Psoas muscle (tissue), 8 donors: ENCODE measurements at places on chromosomes 11 and 22. TPM values are rescaled to one million over a fixed set of nuclear protein-coding genes. Genes with fewer than 3 reads are reported as not detected.

EHF gene
- 0.10 TPM for total RNA-seq

SLC22A9 gene
- total RNA-seq: not detected

PLAAT5 gene
- total RNA-seq: 0.50 TPM

LRRC32 gene
- total RNA-seq: 14.7 TPM

MS4A15 gene
- not detected for total RNA-seq

LDHAL6A gene
- not detected for total RNA-seq

DDX6 gene
- 79.2 TPM for total RNA-seq

PKNOX2 gene
- 22.7 TPM for total RNA-seq

DERL3 gene
- 0.69 TPM for total RNA-seq

CDC45 gene
- 0.50 TPM for total RNA-seq

CCDC87 gene
- 0.36 TPM for total RNA-seq

BAIAP2L2 gene
- 0.71 TPM for total RNA-seq

BACE1 gene
- 9.2 TPM for total RNA-seq

ANO5 gene
- total RNA-seq: 42.1 TPM

NCR3LG1 gene
- total RNA-seq: 0.17 TPM

- DNase-seq: no peak
Observed at GRCh38 chr11:111356660-111357048, 22.4 kb downstream of the POU2AF1 start.

DNA sequence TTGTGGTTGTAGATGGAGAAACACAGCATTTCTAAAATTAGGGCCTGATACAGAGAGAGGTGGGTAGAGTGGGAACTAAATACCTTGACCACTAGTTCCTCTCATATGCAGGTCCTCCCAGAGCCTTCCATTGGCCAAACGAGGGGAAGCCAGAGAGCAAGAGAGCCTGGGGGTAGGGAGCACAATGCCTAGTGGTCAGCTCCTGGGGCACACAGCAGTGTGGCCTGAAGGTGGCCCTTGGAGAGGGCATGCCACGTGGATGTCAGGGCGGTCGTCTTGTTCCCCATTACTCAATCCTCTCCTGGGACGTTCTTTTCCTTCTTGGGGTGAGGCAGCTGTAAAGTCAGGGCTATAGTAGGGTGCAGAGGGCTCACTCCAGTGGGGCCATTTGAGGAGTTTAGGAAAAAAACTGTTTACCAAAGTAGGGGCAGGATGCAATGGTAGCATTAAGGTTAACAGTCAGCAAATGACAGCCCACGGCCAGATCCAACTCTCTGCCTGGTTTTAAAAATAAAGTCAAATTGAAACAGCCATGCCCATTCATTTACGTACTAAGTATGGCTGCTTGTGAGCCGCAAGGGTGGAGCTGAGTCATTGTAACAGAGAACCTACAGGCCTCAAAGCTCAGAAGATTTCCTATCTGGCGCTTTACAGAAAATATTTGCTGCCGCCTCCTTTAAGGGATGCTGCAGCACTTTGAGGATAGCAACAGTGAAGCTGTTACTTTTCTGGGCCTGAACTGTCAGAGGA, 7.6 kb downstream of the MYO18B start:
- DNase-seq: no peak

- DNase-seq: no peak
Observed at GRCh38 chr22:16954060-16954403, 54.0 kb downstream of the GAB4 start.

- no peak for DNase-seq
Observed at GRCh38 chr11:30876663-30877396, 290.7 kb upstream of the MPPED2 start.

DNA sequence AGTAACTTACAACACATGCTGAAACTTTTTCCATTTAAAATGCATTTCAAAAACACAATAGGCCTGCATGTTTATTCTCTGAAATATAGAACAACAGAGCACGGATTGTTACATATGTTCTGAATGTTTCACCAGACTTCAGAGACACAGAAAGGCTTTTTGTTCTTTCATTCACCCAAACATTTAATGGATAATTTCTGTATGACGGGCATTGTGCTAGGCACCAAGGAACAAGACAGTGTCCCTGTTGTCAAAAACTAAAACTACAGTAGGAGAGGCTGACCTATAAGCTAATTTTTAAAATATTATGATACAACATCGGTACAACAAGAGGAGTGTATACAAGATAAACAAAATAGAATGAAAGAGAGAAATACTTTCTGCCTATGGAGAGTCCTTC, 81.9 kb upstream of the TEAD1 start:
- no peak for DNase-seq

DNA sequence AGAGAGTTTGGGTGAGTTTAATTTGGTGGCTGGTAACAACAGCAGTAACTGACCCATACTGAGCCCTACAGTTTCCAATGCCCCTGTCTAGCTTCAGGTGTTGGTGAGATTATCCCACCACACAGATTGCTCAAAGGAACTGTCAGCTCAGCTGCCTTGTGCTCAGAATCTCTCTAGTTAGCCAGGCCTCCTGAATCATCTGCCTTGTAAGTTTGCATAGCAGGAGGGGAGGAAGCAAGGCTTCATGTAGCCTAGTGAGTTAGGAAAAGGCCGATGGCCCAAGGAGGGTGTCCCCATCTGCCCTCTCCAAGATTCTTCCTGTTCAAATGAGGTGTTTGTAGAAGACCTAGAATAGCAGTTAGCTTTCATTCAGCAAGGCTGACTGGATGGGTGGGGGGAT, 74.3 kb downstream of the MICAL2 start:
- DNase-seq: no peak

GRCh38 chr11:19072464-19072863, 11.9 kb upstream of the MRGPRX2 start:
- no peak for DNase-seq

DNA sequence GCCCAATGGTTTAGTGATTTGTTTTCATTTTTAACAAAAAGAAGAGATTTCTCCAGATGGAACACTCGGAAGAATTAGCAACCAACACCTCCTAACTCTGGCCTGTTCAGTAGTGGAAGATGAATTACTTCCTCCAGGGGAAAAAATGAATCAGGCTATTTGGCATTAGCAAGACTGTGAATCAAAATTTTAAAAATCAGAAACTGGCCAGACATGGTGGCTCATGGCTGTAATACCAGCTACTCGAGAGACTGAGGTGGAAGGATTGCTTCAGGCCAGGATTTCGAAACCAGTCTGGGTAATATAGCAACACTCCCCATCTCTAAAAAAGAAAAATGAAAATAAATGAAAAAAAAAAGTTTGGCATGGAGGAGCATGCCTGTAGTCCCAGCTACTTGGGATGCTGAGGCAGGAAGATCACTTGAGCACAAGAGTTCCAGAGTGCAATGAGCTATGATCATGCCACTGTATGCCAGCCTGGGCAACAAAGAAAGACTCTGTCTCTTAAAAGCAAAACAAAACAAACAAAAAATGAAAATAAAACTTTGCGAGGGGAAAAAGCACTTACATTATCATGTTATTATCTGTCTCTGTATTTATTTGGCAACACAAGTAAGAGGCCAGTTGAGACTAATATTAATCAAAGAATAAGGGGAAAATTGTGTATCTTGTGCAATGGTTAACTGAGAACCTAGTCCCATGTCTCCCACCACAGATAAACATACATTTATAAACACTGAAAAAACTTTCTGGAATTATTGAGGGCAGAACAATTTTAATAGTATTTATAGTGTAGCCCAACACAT, 796.3 kb upstream of the ANO3 start:
- no peak for DNase-seq

GRCh38 chr11:117837791-117838190, 13.2 kb upstream of the FXYD2 start:
- no peak for DNase-seq

DNA sequence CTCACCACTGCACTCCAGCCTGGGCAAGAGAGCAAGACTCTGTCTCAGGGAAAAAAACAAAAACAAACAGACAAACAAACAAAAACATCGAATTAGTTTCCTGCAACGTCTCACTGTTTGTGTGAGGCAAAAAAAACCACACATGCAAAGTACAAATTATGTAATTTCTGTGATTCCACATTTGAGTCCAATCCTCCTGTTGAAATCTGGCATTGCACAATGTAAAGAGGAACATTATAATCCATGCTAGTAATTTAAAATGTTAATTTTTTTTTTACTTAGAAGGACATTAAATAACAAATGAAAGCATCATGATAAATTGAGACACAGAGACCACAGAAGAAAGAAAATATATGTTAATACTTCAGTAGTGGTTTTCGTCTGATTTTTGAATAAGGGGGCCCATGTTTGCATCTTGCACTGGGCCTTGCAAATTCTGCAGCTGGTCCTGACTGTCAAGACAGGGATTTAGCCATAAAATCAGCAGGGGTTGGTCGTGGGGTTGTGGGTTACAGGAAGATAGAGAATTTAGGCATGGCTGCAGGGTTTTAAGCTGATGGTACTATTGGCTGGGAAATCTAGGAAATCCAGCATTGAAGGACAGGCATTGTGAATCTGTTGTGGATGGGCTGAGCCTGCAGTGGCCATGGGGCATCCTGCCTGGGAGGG, 102.6 kb upstream of the ALDH3B2 start:
- DNase-seq: no peak

DNA sequence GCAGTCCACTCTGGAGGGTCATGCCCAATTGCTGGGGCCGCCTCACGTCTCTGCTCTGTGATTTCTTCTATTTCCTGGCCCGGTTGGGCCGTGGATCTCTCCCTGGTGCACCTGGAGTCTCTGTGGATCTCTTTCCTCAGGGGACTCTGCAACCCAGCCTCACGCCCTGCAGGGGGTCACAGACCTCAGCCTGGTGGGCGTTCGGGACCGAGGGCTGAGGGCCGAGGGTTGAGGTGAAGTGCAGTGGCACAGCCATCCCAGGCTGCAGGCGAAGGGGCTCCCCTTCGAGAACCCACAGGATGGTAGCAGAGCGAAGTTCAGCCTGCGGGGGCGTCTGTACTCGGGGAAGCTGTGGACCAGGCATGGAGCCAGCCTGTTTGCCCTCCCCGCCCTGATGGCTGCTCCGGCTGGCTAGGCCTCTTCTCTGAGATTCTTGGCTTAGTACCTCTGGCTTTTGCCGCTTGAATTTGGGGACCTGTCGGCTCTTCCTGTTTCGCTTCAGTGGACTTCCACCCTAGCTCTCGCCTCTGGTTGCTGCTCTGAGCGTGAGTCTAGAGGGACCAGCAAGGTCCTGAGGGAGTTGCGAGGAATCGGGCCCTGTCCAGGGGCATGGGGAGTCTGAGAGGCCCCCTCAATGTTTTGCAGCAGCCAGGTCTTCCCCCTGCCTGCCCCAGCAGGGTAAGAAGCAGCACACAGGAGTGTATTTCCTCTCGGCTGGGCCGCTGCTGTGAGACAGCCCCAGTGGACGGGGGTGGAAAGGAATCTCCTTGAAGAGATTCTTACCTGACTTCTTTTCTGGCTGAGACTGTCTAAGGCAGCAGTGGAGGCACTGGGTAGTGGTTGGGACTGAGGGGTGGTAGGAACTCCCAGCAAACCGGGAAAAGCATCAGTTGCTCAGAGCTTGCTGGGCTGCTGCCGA, 140.8 kb downstream of the TBC1D22A start:
- no peak for DNase-seq

DNA sequence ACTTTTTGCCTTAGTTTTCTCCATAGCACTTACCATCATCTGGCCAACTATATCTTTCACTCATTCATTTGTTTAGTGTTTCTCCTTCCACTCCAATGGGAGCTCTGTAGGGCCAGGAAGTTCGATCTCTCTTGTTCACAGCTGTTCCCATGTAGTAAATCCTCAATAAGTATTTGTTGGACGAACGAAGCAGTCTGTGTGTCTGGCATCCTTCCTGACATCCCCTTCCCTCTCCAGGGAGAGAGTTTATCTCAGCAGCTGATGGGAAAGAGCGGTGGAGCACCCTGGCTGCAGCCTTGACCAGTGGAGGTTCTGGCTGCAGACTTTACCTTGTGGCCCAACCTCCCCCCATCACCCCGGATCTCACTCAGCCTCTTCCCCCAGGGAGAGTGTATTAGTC, 141.7 kb downstream of the CHST1 start:
- no peak for DNase-seq

GRCh38 chr11:72546866-72547265, 112.5 kb upstream of the CLPB start:
- no peak for DNase-seq

DNA sequence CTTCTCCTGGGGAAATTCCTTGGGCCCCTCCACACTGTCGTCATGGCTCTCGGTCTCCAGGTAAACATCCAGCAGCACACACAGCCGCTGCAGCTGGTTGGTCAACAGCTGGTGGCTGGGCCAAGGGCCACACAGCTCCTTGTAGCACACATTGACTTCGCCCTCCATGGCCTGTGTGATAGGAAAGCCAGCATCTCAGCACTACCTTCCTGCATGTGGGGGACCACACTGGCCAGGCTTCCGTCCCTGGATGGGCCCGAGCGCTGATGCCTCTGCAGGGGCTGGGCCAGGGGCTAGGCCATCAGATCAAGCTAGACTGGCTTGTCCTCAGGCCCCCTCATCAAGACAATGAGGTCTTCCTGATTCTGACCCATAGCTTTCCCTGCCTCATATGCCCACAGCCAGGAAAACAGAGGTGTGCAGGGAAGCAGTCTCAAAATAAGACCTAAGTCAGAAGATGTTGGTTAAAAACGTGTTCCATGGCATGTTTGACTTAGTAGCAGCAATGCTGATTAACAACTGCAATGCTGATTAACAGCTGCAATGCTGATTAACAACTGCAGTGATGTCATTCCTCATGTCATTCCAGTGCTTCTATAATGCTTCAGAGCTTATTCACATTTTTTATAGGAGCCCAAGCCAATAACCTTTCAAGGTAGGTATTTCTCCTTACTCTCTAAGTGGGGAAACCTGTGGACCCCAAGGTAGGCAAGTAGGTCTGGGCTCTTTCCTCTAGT, 31.3 kb downstream of the NEFH start:
- DNase-seq: no peak

- no peak for DNase-seq
Observed at GRCh38 chr11:128532016-128532571, 55.3 kb downstream of the ETS1 start.

DNA sequence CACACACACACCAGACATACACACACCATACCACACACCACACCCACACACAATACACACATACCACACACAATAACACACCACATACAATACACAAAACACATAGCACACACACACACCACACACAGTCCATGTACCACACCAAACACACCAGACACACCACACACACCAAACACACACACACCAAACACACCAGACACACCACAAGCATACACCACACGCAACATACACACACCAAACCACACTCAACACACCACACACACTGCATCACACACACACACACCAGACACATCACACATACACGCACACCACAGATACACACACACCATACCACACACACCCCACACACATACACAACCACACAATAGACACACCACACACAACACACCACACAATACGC, 54.8 kb downstream of the IGSF9B start:
- DNase-seq: no peak

DNA sequence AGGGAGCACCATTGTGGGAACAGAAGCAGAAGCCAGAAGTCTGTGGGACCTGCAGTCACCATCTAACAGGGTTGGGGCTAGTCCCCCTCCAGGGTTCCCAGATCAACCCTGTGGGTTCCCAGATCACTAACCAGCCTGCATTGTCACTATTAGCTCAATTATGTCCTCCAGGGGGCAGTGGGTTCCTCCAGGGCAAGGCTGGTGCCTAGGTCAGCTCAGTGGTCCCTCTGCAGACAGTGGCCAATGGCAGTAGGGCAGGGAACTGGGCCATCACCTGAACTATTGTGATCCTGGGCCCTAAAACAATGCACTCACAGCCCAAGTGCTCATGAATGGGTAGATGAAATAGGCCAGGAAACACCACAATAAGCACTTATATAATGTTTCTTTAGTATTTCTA, 18.8 kb upstream of the PRSS23 start:
- DNase-seq: no peak
